GM23338 (cell line): ENCODE measurements at places on chromosomes 5 and 9. TPM values are rescaled to one million over a fixed set of nuclear protein-coding genes. Genes with fewer than 3 reads are reported as not detected.

PDE6A gene
- polyA plus RNA-seq = 0.08 TPM in 1 of 2 replicates, not detected in the other

SGCD gene
- polyA plus RNA-seq = 0.05 and 0.07 TPM in 2 replicates

ADAMTS13 gene
- 4.4 and 6.0 TPM in 2 replicates for polyA plus RNA-seq

PPP2R2B gene
- polyA plus RNA-seq = 28.4 and 33.9 TPM in 2 replicates

BASP1 gene
- 84.2 and 87.5 TPM in 2 replicates for polyA plus RNA-seq

GNA14 gene
- 3.3 and 3.9 TPM in 2 replicates for polyA plus RNA-seq

MED7 gene
- 31.7 and 34.4 TPM in 2 replicates for polyA plus RNA-seq

RLN2 gene
- 9.5 and 10.6 TPM in 2 replicates for polyA plus RNA-seq

GMCL2 gene
- polyA plus RNA-seq = not detected in 2 replicates

MCC gene
- polyA plus RNA-seq = 2.7 and 3.8 TPM in 2 replicates

IFNK gene
- not detected in 2 replicates for polyA plus RNA-seq

SEC61B gene
- 602 and 623 TPM in 2 replicates for polyA plus RNA-seq

NR5A1 gene
- polyA plus RNA-seq = not detected in 2 replicates

UBE2D2 gene
- 166 and 172 TPM in 2 replicates for polyA plus RNA-seq

WNT8A gene
- polyA plus RNA-seq = not detected in 2 replicates

CDH18 gene
- polyA plus RNA-seq = 0.50 TPM in 1 of 2 replicates, not detected in the other

PDGFRB gene
- 4.1 and 4.5 TPM in 2 replicates for polyA plus RNA-seq

PTCD2 gene
- 4.3 and 8.8 TPM in 2 replicates for polyA plus RNA-seq

SSBP2 gene
- polyA plus RNA-seq = 19.6 and 24.7 TPM in 2 replicates

UGT3A2 gene
- polyA plus RNA-seq = 17.2 and 19.5 TPM in 2 replicates

FBXL7 gene
- 4.5 and 5.0 TPM in 2 replicates for polyA plus RNA-seq

PCDHGA8 gene
- polyA plus RNA-seq = 0.70 and 1.1 TPM in 2 replicates

SPAAR gene
- polyA plus RNA-seq = 0.17 TPM in 1 of 2 replicates, not detected in the other

FAM151B gene
- 0.55 and 0.78 TPM in 2 replicates for polyA plus RNA-seq

SLC6A3 gene
- polyA plus RNA-seq = 0.31 and 0.76 TPM in 2 replicates

CATSPER3 gene
- 0.19 and 0.37 TPM in 2 replicates for polyA plus RNA-seq

GRIA1 gene
- polyA plus RNA-seq = 0.96 and 1.0 TPM in 2 replicates

SNX24 gene
- polyA plus RNA-seq = 17.9 and 18.0 TPM in 2 replicates

MTRR gene
- polyA plus RNA-seq = 11.6 and 16.5 TPM in 2 replicates

CEL gene
- polyA plus RNA-seq = 0.26 and 0.27 TPM in 2 replicates

CDC20B gene
- not detected in 2 replicates for polyA plus RNA-seq

FAM221B gene
- 0.09 and 0.47 TPM in 2 replicates for polyA plus RNA-seq

RORB gene
- polyA plus RNA-seq = 0.92 and 1.2 TPM in 2 replicates

NUTM2F gene
- polyA plus RNA-seq = 0.19 TPM in 1 of 2 replicates, not detected in the other

TTC39B gene
- 2.8 and 4.7 TPM in 2 replicates for polyA plus RNA-seq

PCDHGB3 gene
- 0.24 and 0.26 TPM in 2 replicates for polyA plus RNA-seq

FAM81B gene
- polyA plus RNA-seq = 0.40 TPM in 1 of 2 replicates, not detected in the other

HRCT1 gene
- polyA plus RNA-seq = not detected in 2 replicates

CDH9 gene
- polyA plus RNA-seq = 0.26 and 0.33 TPM in 2 replicates

HSD17B3 gene
- polyA plus RNA-seq = not detected in 2 replicates

TEK gene
- polyA plus RNA-seq = 1.5 and 1.9 TPM in 2 replicates

MRPL22 gene
- 256 and 260 TPM in 2 replicates for polyA plus RNA-seq

CKMT2 gene
- polyA plus RNA-seq = 2.1 and 2.9 TPM in 2 replicates

NPDC1 gene
- polyA plus RNA-seq = 35.5 and 36.7 TPM in 2 replicates

ANKRD31 gene
- 0.18 and 0.30 TPM in 2 replicates for polyA plus RNA-seq

PCDHGA5 gene
- 0.49 and 0.55 TPM in 2 replicates for polyA plus RNA-seq

SLC35A4 gene
- polyA plus RNA-seq = 17.7 and 19.0 TPM in 2 replicates

WDR38 gene
- not detected in 2 replicates for polyA plus RNA-seq

TTLL11 gene
- polyA plus RNA-seq = 0.37 and 0.57 TPM in 2 replicates

UIMC1 gene
- polyA plus RNA-seq = 33.7 and 36.4 TPM in 2 replicates

WNK2 gene
- 56.4 and 61.7 TPM in 2 replicates for polyA plus RNA-seq

FOXD4L3 gene
- polyA plus RNA-seq = not detected in 2 replicates
